NCI-H1694 (cell line): ENCODE measurements at places on chromosomes 2 and 18.

- DNase-seq = peak; percentile 18
Observed at GRCh38 chr18:45839414-45840395, 14.2 kb downstream of the SIGLEC15 start.

DNA sequence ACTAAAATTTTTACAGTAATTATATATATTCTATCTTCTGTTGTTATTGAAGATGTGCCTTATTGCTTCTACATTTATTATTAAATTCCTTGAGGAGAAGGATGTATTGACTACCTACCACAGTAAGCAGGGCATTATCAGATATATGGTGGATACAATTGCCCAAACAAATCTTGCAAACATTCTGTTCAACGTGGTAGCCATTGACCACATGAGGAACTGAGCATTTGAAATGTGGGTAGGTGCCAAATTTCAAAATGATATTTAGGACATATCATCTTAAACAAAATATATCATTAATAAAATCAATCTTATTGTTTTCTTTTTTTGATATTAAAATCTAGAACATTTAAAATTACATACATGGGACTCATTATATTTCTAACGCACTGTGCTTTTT lies 11.1 kb downstream of the SCN3A start:
- DNase-seq = no peak

- no peak for DNase-seq
Observed at GRCh38 chr2:236865052-236865451, 220.6 kb upstream of the COPS8 start.

DNA sequence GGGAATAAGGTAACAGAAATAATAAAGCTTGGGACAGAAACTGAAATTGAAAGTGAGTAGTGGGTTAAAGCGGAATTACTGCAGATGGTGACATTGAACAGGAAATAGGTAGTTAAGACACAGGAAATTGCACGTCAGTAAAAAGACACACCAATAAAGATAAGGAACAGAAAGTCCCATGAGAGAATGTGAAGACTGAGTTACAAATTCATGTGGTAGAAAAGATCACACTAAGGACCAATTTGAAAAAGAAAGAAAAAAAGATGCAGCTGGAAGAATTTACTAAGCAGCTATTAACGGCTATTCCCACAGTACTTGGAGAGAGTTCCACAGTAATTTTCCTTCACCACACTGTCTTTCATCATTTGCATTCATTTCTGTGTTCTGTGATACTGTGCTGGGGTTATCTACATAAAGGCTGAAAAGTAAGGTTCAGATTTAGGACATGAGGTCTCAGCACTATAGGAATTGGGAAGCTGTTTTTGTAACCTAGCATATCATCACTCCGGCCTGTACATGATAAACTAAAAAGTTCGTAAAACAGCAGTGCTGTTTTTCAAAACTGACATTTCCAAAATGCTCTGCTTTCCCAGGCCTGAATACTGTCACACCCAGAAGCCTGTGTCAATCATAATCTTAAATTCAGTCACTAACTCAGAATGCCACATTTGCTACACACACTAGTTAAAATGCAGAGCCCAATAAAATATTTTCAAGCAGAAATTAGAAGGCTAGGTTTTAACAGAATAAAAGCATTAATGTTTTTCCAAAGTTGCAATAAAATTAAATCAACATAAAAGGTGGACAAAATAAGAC lies 42.9 kb downstream of the SRBD1 start:
- DNase-seq = no peak

DNA sequence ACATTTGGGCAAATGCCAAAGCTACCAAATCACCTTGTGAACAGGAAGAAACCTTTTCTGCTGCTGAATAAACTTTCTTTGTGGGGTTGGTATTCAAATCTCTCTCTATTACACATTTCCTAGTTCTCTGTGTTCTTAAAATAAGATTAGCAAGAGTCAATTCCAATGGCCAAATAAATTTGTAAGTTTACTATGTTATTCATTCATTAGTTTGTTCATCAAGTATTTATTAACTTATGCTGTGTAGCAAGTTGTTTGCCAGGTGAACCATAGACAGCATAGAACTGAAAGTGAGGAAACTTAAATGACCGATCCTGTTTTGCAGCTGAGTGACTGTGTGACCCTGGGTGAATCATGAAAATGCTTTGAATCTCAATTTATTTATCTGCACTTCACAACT lies 37.7 kb upstream of the FSHR start:
- no peak for DNase-seq
